Uterus (tissue), 4 donors: ENCODE measurements at places on chromosomes 3 and 15. TPM values are rescaled to one million over a fixed set of nuclear protein-coding genes. Genes with fewer than 3 reads are reported as not detected.

DNA sequence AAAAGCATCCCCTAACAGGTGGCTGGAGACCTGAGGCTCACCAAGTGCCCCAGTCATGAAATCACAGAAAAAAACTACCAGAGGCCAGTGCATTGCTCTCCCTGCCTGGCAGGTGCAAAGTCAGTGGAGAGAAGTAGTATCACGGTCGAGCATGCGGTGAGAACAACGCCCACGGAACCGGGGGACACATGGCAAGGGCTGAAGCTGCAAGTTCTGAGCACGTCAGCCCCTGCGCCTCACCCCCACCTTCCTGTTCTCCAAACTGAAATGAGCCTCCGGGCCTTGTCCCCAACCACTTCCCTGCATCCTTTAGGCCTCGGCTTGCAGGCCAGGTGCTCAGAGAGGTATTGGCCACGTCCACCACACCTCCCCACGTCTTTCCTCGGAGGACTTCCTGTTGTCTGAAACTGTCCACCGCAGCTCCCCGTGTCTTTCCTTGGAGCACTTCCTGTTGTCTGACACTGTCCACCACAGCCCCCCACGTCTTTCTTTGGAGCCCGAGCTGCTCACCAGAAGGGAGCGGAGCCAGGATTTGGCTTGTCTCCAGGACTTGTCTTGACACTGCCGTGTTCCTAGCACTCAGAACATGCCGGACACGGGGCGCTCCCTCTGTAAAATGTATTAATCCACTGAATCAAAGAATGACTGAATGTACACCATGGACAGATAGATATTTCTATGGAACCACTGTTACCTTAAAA lies 43.9 kb downstream of the NSMCE3 start:
- H3K4me1 ChIP-seq, result no peaks in the 10 kb centered on the region
- H3K36me3 ChIP-seq, result no peaks in the 10 kb centered on the region
- no peak overlapping the region for H3K4me3 ChIP-seq
- H3K27me3 ChIP-seq, result no peaks in the 10 kb centered on the region

DNA sequence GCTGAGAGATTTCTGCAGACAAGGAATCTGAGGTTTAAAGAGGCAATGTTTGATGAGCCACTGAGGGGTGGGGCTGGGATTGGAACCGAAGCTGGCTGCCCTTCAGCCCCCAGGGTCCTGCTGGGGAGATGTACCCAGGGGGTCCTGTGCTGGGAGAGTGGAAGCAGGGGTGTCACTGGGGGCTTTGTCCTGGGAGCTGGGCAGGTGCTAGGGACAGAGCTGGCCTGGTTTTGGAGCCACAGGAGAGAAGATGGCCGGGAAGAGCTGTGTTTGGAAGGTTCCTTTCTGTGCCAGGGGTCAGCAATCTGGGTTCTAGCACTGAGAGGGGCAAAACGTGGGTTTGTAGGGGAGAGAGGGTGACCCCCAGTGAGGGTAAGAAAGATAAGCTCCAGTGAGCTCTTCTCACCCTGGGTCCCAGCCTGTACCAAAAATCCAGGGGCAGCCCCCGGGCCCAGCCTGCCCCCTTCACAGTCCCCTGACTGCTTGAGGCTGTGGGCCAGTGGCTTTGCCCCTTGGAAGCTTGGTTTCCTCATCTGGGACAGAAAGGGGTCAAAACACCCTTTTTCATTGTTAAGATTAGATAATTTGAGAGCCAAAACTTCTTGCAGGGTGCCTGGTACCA lies 69.6 kb downstream of the SMAD3 start:
- no peaks in the 10 kb centered on the region for H3K27me3 ChIP-seq
- H3K36me3 ChIP-seq, result no peaks in the 10 kb centered on the region
- DNase-seq, result no peak
- peak overlapping the region; percentile 82 for H3K27ac ChIP-seq
- H3K4me1 ChIP-seq, result peaks cover 15% of the 10 kb centered on the region

DNA sequence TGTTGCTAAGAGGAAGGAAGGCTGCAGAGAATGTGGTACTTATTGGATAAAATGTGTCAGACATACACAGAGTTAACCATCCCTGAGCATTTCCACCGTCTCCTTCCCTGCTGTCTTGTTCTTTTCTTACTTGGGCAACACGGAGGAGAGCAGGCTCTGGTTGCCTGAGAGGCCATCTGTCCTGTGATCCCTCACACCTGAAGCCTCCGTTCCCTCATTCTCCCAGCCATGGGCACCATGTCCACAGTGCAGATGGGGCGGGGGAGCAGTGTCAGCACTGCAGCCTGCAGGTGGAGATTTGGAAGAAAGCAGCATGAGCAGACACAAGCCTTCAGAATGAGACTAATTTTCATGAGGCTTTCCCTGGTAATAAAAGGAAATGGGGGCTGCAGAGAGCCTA lies 133.7 kb downstream of the CHCHD6 start:
- H3K4me3 ChIP-seq, result no peak overlapping the region
- no peaks in the 10 kb centered on the region for H3K36me3 ChIP-seq
- no peaks in the 10 kb centered on the region for H3K27me3 ChIP-seq
- no peak overlapping the region for H3K27ac ChIP-seq
- DNase-seq, result no peak

- no peak overlapping the region for H3K4me3 ChIP-seq
- no peaks in the 10 kb centered on the region for H3K27me3 ChIP-seq
- no peaks in the 10 kb centered on the region for H3K4me1 ChIP-seq
- no peak for DNase-seq
- no peak overlapping the region for H3K27ac ChIP-seq
Observed at GRCh38 chr15:41982133-41982930, 10.0 kb upstream of the EHD4 start.

- H3K4me1 ChIP-seq, result no peaks in the 10 kb centered on the region
- peak overlapping the region; percentile 95 for H3K27ac ChIP-seq
- no peaks in the 10 kb centered on the region for H3K36me3 ChIP-seq
- no peaks in the 10 kb centered on the region for H3K27me3 ChIP-seq
- H3K4me3 ChIP-seq, result peak overlapping the region; percentile 67
- no peak for DNase-seq
Observed at GRCh38 chr3:184380627-184381260, 890 bp downstream of the CHRD start.

DNA sequence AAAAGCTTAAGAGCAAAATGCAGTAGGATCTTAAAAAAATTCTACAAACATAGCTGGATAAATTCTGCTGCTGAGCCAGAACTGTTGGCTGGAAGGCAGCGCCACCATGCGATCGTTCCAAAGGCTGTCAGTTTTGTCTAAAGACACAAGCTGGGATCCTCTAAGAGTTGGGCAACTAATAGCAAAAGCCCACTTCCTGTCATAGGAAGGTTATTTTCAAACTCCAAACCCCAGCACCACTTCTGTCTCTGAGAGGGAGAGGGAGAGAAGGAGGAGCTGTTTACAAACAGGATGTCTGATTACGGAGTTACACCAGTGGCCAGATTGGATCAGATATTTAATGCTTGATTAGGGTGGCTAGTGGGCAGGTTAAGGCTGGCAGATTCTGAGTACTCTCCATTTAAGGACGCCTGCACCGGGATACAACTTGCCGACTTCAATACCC lies 44.0 kb downstream of the EIF4E3 start:
- DNase-seq, result peak; percentile 59
- H3K4me3 ChIP-seq, result no peak overlapping the region
- no peaks in the 10 kb centered on the region for H3K36me3 ChIP-seq
- no peaks in the 10 kb centered on the region for H3K27me3 ChIP-seq
- peaks cover 5% of the 10 kb centered on the region for H3K4me1 ChIP-seq
- H3K27ac ChIP-seq, result peak overlapping the region; percentile 63

GRCh38 chr3:81443457-81443782 lies 318.0 kb downstream of the GBE1 start:
- no peak overlapping the region for H3K27ac ChIP-seq
- H3K27me3 ChIP-seq, result no peaks in the 10 kb centered on the region
- no peak overlapping the region for H3K4me3 ChIP-seq
- no peaks in the 10 kb centered on the region for H3K4me1 ChIP-seq

- H3K4me3 ChIP-seq, result no peak overlapping the region
- no peak overlapping the region for H3K27ac ChIP-seq
- no peaks in the 10 kb centered on the region for H3K4me1 ChIP-seq
- DNase-seq, result no peak
- H3K36me3 ChIP-seq, result no peaks in the 10 kb centered on the region
Observed at GRCh38 chr15:29695489-29696167, 126.6 kb downstream of the TJP1 start.

- H3K27ac ChIP-seq, result no peak overlapping the region
- H3K4me3 ChIP-seq, result no peak overlapping the region
- no peak for DNase-seq
Observed at GRCh38 chr3:66018057-66019033, 20.4 kb downstream of the MAGI1 start.

DNA sequence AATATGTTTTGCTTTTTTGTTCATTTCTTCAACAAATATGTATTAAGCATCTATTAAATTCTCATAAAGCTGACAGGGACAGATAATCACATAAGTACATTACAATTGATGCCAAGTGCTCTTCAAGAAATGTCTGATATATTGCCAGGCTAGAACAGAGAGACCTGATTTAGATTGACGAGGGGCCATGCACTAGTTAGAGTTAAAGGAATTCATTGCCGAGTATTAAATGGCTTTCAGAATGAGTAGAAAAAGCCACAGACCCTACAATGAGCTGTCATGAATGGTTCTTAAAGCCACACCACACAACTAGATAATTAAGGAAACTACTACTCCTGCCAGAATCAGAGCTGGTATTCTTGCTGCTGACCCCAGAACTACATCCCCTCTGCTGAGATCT lies 250.2 kb upstream of the MME start:
- H3K36me3 ChIP-seq, result no peaks in the 10 kb centered on the region
- no peak overlapping the region for H3K4me3 ChIP-seq
- H3K27me3 ChIP-seq, result no peaks in the 10 kb centered on the region
- H3K4me1 ChIP-seq, result no peaks in the 10 kb centered on the region
- no peak for DNase-seq
- H3K27ac ChIP-seq, result no peak overlapping the region

- no peaks in the 10 kb centered on the region for H3K4me1 ChIP-seq
- H3K4me3 ChIP-seq, result no peak overlapping the region
- H3K27ac ChIP-seq, result no peak overlapping the region
- no peaks in the 10 kb centered on the region for H3K36me3 ChIP-seq
Observed at GRCh38 chr15:69170597-69170996, 10.2 kb downstream of the GLCE start.

DNA sequence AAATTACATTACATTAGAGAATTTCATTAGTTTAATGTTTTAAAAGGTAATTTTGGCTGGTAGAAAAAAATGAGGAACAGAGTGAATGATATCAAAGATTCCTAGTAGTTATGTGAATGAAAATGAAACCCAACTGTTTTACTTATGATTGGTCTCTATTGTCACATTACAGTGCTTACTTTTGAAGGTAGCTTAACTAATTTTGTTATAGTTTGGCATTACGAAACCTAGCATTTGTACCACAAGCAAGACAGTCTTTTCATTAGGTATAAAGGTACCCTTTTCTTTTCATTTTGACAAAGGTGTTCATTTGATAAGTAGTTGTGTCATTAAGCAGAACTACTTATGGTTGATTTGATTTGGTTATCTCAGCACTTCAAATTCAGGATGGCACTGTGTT lies 6.9 kb downstream of the SELENOT start:
- H3K36me3 ChIP-seq, result no peaks in the 10 kb centered on the region
- H3K27ac ChIP-seq, result no peak overlapping the region
- DNase-seq, result no peak
- H3K27me3 ChIP-seq, result no peaks in the 10 kb centered on the region
- H3K4me1 ChIP-seq, result no peaks in the 10 kb centered on the region
- no peak overlapping the region for H3K4me3 ChIP-seq

GRCh38 chr3:47909607-47910006 lies 106.6 kb downstream of the MAP4 start:
- H3K36me3 ChIP-seq, result no peaks in the 10 kb centered on the region
- no peaks in the 10 kb centered on the region for H3K4me1 ChIP-seq
- no peak for DNase-seq
- H3K27ac ChIP-seq, result no peak overlapping the region
- no peaks in the 10 kb centered on the region for H3K27me3 ChIP-seq
- H3K4me3 ChIP-seq, result no peak overlapping the region

Gene HCLS1
- 12.8 TPM for total RNA-seq

Gene SLC28A1
- 0.21 TPM for total RNA-seq

Gene TMCO5A
- total RNA-seq, result not detected

Gene ESYT3
- 1.4 TPM for total RNA-seq

Gene UQCC5
- total RNA-seq, result 4.1 TPM

Gene APOD
- 242 TPM for total RNA-seq

Gene WDR49
- total RNA-seq, result 2.6 TPM

Gene FETUB
- total RNA-seq, result not detected

Gene CASR
- not detected for total RNA-seq

Gene CACNA2D3
- 2.6 TPM for total RNA-seq
